Stimulated activated CD4-positive, alpha-beta T cell treated with anti-CD3 and anti-CD28 coated beads, Interleukin-1b, Interleukin-23, amount 100 ng/mL, for 1 hour (primary cell): ENCODE measurements at places on chromosomes 4 and X.

DNA sequence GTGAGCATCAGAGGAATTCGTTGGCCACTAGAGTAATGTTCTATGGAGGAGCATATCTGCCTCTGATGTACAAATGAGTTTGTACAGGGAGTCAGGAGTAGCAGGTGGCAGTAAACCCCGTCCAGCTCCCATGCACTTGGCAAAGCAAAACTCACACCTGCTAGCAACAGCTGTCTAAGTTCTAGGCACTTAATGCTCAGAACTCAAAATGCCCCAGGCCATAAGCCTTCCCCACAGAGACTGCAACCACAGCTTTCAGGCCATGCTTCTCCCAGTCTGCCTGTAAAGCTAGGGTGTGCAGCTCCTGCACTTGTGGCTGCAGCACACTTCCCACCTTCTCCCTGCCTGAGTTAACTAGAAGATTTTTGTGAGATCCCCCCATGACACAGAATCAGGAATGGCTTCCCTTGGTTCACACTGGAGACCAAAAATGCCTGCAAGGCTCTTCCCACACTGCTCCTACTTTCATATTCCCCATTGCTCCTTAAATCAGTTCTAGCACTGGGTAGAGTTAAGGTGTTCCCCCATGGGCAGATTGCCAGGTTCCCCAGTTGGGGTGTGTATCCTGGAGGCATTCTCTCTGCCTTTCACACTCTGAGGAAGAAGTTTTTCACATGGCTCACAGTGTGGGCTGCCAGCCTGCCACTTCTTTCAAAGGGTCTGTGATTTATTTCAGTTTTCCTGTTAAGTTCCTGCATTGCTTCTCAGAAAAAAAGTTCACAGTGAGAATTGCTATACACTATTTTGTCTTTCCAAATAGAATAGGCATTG, 189.9 kb downstream of the STPG2 start:
- no peak for DNase-seq

DNA sequence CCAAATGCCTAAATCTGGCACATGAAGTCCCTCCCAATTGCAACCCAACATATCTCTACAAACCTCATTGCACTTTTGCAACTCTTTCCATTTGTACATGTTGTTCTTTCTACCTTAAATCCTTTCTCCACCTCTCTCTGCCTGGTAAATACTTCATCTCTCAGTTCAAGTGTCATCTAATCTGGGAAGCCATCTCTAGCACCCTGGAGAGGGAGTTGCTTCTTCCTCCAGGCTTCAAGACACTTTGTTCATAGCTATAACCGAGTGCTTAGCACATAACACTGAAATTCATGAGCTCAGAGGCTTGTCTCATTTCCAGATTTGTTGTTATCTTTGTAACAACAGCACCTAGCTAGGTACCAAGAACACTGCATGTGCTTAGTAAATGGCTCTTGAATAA, 114.8 kb upstream of the NAP1L5 start:
- DNase-seq = no peak

GRCh38 chr4:54678826-54679225, 21.1 kb downstream of the KIT start:
- no peak for DNase-seq

GRCh38 chrX:16856744-16857143, 13.4 kb downstream of the RBBP7 start:
- no peak for DNase-seq

GRCh38 chr4:118973295-118973694, 84.6 kb downstream of the SYNPO2 start:
- DNase-seq = no peak

DNA sequence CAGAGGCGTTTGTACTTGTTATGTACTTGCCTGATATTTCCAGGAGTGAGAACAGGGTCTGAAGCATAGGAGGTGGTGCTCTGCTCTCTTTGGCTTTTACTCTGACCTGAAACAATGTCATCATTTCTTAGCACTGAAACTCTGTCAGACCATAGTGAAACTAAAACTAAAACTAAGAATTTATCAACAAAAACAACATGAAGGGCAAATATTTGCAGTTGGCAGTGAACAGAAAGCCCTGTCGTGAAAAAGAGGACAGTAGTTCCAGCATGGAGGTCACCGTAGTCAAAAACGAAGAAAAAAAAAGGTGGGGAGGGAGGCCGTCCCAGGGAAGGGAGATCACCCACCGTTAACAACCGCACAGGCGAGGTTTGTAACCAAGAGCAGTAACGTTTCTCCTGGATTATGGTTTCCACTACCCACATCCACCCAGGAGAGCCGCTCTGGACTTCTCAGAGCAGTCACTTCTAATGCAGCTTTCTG, 97.5 kb downstream of the ANK2 start:
- no peak for DNase-seq

DNA sequence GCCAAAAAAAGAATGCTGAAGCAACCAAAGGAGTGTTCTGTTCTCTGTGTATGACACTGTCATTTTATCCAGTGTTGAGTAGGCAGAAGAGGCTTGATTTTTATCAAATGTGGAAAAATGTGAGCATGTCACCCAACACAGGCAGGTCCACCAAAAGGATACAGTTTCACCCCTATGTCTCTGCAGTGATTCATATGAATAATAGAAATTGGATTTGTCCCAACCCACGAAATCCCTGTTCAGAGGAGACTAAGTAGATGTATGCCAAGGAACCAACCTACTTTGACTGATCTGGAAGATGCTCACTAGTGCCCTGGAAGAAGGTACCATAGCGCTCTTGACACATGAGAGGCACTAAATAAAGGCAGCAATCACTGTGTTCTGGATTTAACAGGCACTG, 72.5 kb downstream of the FGF13 start:
- DNase-seq = no peak

GRCh38 chrX:41802958-41803357, 79.0 kb downstream of the GPR82 start:
- DNase-seq = no peak

DNA sequence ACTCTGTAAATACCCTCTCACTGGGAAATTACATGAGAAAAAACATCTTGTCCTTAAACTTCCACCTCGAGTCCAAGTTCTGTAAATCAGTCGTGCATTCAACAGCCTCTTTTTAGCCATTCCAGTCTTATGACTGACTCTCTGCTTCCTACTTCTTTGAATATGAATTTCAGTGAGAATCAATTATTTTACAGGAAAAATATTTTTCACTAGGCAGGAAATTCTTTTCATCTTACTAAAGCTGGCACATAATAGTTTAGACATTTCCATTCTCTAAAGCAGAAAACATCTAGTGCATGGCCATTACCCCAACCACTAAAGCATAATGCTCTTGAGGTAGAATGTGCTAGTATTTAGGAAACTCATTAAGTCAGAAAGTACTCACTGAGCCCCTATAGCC, 565.7 kb upstream of the FAT1 start:
- no peak for DNase-seq

DNA sequence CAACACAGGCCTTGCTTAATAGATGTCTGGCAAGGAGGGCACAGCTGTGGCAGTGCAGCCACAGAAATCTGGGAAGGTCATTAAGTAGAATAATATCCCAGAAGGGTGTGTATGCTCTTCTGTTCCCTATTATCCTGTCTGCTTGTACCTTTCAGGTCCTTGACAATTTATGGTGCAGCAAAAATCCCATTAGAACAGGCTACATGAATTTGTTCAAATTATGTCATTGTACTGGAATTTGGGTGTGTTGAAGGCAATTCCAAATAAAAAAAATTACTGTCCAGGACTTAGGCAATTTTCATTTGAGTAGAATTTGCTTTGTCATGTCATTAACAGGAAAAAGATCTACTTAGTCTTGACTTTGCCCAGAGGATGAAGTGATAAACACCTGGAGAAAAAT, 192.1 kb downstream of the IDS start:
- DNase-seq = no peak

- DNase-seq = no peak
Measured at GRCh38 chr4:72325215-72325614, 243.8 kb downstream of the ADAMTS3 start.
